ENCODE measurements at places on chromosomes 1 and 21.

- DNase-seq: no peak
These were observed 273.0 kb downstream of the LTN1 start for GRCh38 chr21:28719723-28720122.

DNA sequence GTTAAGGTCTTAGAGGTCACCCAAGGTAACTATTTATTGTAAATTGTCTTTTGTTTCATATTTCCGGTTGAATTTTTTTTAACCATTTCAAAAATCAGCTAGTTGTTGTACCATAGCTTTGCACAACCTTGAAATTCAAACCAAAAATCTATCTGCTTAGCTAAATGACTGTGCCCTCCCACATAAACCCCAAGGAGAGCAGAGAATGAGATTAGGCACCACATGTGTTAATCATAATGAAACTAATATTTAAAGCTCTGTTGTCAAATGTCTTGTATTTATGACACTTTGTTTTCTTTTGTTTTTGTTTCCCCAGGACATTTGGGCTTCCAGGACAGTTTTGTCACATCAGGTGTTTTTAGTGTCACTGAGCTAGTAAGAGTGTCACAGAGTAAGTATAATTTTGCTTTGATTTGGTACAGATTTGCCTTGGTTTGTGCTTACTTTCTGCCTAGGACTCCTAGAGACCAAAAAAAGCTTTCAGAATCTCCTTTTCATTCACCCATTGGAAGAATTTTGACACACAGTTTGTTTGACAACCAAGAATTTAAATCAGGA is 249.9 kb downstream of the NFIA start:
- DNase-seq: no peak

DNA sequence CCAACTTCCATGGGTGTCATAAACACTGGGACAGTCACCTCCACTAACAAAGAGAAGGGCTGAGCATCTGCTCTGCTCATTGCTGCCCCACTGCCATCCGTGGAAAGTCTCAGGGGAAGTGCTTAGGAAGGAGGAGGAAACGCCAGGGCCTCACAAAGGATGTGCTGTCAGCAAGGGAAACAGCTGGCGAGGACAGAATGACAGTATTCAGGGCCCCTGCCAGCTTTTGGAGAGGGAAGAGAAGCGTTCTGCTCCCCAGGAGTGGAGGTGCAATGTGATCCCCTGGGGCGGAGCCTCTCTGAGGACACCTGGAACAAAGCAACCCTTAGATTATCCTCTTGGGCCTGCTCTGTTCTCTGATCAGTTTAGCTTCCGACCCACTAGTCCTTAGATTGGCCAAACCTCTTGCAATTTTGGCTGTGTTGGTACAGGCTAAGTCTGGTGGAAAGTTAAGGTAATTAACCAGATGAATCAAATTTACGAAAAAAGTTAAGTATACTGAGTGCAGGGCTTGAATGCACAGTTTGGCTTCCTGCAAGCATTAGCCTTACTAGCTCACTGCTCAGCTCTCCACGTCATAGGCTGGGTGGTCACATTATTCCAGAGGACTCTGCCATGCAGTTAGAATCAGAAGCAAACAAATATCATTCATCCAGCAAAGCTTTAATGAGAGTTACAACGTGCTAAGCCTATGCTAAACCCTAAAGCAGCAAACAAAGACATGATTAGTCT is 170.2 kb upstream of the NFIA start:
- DNase-seq: no peak

DNA sequence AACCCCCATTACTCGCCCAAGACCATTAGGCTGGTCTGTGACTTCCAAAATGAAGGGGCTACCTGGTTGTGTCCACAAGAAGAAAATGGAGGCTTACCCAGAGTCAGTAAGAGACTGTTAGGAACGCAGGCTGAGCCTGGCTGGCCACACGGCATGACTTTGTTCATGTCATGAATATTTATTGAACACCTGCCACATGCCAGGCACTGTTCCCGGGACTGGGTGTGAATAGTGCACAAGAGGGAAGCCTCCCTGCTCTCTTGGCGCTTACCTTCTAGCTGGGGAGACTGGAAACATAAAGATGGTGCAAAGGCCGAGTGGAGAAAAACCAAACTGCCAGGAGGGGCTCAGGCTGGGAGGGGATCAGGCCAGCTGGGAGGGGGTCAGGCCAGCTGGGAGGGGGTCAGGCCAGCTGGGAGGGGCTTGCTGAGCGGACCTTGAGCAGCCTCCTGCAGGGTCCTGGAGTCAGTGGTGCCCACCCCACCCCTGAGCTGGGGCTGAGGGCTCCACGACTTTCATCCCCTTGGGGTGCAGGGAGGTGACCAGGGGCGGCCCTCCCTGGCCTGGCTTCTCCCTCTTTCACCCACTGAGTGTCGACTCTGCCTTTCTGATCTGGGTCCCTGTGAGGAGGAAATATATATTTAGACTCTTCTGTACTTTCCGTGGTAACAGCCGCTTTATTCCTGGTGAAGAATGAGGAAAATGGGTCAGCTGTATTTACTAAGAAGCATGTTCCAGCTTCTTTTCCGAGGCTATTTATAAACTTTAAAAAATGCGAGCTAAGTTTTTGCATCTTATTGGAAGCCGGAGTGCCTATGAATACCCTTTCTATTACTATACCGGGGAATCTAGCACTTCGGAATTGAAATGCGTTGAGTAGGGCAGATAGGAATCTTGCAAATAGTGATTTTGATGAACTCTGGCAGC is 139.0 kb downstream of the CAMTA1 start:
- no peak for DNase-seq

DNA sequence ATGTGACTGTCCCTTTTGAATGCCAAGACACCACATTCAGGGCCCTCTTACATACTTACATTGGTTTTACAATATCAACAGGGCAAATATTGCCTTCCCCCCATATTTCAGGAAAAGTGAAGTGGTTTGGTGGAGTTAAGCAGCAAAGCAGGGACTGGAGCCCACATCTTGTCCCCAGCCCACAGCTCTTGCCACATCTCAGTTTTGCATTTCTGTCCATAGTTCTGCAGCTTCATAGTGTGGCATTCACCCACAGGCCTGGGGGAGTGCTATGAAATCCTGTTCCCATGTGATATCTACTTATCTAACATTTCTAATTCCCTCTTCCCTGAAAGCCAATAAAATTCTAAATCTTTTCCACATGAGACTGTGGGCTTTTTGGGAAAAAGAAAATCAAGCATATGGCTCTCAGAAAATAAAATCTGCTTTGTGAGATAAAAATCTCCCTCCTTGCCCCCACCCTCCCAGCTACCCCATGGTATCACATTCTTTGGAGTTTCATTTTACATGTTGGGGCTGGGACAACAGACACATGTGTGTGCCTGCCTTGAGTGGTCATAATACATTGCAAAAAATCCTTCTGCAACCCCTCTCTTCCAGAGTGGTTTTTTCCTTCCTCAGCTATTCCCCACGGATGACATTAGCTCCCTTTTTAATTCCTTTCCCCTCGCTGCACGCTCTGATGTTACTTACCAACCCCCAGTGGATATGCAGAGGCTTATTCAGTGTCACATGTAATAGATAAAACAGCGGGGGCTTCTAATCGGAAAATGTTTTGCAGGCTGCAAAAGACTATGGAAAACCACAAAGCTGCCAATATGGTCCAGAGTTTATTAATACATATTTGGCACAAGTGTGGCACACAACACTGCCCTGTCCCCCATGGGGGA is 20.5 kb upstream of the CD2 start:
- no peak for DNase-seq

DNA sequence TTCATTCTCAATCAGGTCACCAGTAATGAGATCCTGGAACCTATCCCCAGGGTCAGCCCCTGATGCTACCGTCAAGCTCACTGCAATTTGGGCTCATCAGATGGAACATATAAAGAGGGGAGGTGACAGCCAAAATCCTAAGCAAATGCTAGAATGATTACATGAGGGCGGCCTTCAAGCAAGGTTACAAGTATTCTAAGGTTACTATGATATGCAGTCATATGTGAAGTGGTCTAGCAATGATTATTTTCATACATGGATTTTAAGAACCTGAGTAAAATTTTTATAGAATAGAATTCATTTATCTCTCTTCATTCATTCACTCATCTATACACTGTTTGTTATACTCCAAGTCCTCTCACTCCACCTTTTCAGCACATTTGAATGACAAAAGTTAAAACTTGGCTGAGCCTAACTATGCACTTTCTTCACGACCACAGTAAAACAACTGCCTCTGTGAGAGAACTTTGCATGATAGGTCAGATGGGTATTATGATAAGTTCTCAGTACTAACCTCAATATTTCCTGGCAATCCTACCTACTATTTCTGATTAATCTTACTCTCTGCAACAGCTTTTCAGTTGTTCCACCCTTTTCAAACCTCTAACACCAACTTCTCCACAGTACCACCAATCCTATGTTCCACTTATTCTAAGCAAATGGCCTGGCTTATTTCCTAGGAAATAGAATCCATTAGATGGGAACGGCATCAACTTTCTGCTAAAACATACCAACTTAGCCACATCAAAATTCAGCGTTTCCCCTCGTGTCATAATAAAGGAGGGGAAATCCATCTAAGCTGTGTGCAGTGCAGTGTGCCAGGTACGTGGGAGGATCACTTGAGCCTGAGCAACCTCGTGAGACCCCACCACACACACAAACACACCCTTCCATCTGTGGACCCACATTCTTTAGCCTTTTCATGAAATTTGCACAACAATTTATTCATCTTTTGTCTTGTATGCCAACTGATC is 32.0 kb downstream of the LHX9 start:
- DNase-seq: peak; percentile 20

GRCh38 chr1:19921310-19921709 is 2.1 kb downstream of the PLA2G2E start:
- no peak for DNase-seq

DNA sequence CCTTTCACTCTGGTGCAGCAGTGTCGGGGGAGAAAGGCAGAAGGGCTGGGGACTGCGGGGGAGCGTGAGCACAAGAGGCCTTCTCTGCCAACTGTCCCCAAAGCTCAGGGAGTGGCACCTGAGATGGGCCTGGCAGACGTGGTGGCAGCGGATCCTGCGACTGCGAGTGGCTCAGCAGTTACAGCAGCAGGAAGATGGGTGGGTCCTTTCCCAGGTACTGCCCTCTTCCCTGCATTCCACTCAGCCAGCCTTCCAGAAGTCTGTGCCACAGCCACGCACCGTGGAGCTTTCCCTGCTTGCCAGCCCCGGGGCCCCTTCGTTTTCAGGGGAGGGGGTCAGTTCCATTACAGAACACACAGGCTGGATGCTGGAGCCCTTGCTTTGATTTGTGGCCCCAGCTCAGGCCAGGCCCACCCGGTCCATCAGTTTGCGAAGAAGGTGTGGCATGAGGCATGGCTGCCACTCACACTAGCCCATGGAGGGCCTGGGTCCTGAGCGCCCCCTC is 17.2 kb downstream of the MTHFR start:
- no peak for DNase-seq

DNA sequence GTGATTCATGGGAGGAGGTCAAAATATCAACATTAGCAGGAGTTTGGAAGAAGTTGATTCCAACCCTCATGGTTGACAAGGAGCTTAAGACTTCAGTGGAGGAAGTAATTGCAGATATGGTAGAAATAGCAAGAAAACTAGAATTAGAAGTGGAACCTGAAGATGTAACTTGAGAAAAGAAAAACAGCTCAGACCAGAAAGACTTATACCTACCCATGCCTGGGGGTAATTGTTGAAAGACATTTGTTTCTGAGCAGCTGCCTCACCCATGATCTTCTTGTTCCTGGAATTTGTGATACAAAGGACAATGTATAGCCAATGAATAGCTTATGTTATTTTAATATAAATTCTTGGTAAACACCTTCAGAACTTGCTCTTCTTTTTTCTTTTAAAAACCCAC is 128.6 kb downstream of the LRIG2 start:
- DNase-seq: no peak

GRCh38 chr1:47351305-47351704 is 17.7 kb downstream of the CMPK1 start:
- DNase-seq: no peak

DNA sequence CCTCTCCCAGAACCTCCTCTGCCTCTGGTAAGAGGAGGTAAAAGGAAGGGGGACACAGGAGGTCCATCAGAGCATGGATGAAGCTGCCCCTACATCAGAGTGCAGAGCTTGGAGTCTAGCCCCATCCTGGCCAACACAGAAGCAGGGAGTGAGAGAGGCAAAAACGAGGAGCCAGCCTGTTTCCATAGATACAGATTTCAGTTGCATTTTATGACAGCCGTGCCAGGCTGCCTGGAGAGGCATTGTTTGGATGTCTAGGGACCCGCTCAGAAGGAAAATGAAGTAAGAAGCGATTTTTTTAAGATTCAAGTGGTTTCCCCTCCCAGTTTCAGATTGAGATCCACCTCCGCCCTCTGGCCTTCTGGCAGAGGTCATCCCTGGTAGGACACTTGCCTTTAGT is 11.5 kb upstream of the GJA8 start:
- DNase-seq: no peak

GRCh38 chr1:112450773-112451172 is 54.8 kb downstream of the CTTNBP2NL start:
- no peak for DNase-seq

- no peak for DNase-seq
These were observed 104.9 kb downstream of the NUF2 start for GRCh38 chr1:163426505-163427251.

DNA sequence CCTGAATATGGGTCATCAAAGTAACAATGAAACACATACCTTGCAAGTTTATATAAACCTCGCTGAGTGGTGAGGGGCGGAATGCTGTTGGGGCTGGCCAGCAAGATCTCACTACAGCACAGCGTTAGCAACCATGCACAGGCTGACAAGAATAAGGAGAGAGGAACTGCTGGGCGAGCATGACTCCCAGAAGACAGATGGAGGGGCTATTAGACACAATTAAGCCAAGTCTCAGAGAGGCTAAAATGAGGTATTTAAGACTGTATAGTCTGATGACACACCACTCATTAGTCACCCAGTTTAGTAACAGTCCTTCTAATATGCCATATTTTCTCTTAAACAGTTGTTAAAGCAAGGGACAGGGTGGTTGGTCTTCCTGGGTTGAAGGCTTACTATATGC is 340.2 kb upstream of the NR5A2 start:
- no peak for DNase-seq

DNA sequence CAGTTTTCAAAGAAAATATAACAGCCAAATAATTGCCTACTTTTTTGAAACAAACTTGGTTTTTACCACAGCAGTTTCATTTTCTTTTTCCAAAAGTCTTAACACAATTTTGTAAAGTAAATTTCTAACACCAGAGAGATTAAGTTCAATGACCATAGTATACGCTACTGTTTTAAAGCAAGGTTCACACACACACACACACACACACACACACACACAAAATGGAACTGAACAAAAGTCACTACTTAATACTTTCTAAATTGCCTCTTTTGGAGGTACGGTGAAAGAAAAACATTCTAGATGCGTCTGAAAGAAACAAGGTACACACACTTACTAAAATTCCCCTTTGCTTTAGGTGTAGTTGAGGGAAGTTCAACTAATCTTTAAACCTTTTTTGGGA is 30.1 kb downstream of the C21orf91 start:
- DNase-seq: no peak

DNA sequence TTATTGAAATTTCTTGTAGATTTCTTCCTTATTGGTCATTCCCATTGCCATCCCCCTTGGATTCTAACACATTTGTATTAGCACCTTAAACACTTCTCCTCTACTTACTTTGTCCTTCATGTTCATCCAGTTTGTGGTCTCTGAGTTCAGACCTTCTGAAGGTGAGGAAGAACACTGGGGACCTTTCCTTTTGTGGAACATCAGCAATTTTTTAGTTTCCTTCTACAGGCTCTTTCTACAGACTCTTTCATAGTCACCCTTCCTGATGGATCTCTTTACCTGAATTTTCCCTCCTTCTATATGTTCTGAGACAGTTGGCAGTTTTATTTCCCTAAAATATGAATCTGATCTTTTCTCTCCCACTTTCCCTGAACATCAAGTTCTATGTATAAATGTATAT is 4.4 kb upstream of the PALMD start:
- no peak for DNase-seq
